WTC11 (cell line): ENCODE measurements at places on chromosomes 3 and 15.

- H3K36me3 ChIP-seq: no peaks in the 10 kb centered on the region; the same call in 1 of the 2 replicates
- H3K4me3 ChIP-seq: no peak overlapping the region
- DNase-seq: no peak
- no peaks in the 10 kb centered on the region; the same call in 1 of the 2 replicates for H3K27me3 ChIP-seq
- no peaks in the 10 kb centered on the region for H3K4me1 ChIP-seq
These were observed 210.2 kb upstream of the LYSMD4 start for GRCh38 chr15:99943466-99943865.

GRCh38 chr15:83424101-83424500, 23.0 kb upstream of the SH3GL3 start:
- no peak for DNase-seq
- no peak overlapping the region for H3K4me3 ChIP-seq
- H3K36me3 ChIP-seq: no peaks in the 10 kb centered on the region
- H3K27me3 ChIP-seq: peaks cover 4% of the 10 kb centered on the region; the same call in 1 of the 2 replicates

DNA sequence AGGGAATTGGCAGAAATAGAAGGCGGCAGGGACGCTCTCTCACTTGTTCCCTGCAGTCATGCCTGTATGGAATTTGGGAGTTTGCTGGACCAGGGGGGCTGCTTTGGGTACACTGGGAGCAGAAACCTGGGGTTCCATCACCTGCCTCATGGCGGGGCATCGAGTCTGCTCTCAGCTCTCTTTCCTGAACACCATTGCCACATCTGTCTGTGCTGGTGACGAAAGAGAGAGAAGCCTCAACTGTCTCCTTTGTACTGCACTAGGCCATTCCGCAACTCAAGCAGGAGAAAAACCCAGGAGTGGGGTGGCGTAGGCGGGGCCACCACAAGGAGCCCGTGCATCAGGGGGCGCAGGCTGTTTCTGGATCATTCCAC, 14.0 kb downstream of the TMEM158 start:
- no peak for DNase-seq
- no peak overlapping the region for H3K27ac ChIP-seq
- peaks cover 2% of the 10 kb centered on the region for H3K27me3 ChIP-seq
- H3K4me1 ChIP-seq: peaks cover 10% of the 10 kb centered on the region
- H3K4me3 ChIP-seq: no peak overlapping the region

- H3K4me3 ChIP-seq: no peak overlapping the region
- no peak overlapping the region for H3K27ac ChIP-seq
- peaks cover 2% of the 10 kb centered on the region; the same call in 1 of the 2 replicates for H3K4me1 ChIP-seq
These were observed 115.2 kb downstream of the DCLK3 start for GRCh38 chr3:36649125-36649524.

DNA sequence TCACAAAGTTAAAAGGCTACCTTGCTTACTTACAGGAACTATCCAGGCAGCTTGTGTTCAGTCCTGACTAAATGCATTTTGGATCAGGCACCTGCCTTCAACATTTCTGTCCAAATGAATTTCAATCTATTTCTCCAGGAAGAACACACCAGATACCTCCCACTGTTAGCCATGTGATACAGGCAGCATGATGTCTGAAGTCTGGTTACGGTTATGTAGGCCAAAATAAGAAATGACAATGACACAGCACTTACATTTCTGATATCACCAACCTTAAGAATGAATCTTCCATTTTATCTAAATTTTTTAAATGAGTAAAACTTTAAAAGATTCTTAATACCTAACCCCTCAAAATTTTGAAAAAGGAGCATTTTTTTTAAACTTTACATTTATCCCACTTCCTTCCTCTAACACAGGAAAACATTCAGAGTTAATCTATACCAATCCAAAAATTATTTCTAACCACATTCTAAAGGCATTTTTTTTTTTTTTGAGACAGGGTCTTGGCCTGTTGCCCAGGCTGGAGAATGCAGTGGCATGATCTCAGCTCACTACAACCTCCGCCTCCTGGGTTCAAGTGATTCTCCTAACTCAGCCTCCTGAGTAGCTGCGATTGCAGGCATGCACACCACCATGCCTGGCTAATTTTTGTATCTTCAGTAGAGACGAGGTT, at the start of gene MAP4:
MAP4 (minus strand) TSS at position 116 of the 673 bp plus-strand sequence. CDS start 17,556 bp downstream, outside the sequence.
- H3K27ac ChIP-seq: peak within 1 kb of the TSS; percentile 95
- DNase-seq: no peak
- H3K4me1 ChIP-seq: peaks cover 55% of the 10 kb centered on the region
- no peak within 1 kb of the TSS for H3K4me3 ChIP-seq
- peaks cover 13% of the 10 kb centered on the region for H3K36me3 ChIP-seq

DNA sequence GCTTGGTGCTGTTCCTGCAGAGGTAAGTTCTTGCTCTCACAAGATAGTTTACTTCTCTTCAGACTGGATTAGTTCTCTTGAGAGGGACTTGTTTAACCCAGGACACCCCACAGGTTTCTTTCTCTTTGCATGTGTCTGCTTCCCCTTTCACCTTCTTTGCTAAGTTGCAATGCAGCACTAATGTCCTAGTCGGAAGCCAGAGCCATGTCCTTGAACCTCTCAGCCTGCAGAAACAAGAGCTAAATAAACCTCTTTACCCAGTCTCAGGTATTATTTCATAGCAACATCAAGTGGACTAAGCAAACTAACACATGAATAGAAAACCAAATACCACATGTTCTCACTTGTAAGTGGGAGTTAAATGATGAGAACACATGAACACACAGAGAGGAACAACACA, 915.2 kb downstream of the NSUN3 start:
- no peak overlapping the region for H3K4me3 ChIP-seq
- H3K4me1 ChIP-seq: no peaks in the 10 kb centered on the region
- no peak overlapping the region for H3K27ac ChIP-seq

- no peak overlapping the region for H3K4me3 ChIP-seq
- no peaks in the 10 kb centered on the region for H3K27me3 ChIP-seq
- no peak for DNase-seq
These were observed 832.9 kb upstream of the NR2F2 start for GRCh38 chr15:95497634-95498033.

- H3K4me3 ChIP-seq: no peak overlapping the region
- peaks cover 15% of the 10 kb centered on the region for H3K36me3 ChIP-seq
- H3K4me1 ChIP-seq: peaks cover 41% of the 10 kb centered on the region
These were observed 149.6 kb downstream of the PDZRN3 start for GRCh38 chr3:73475175-73475574.

GRCh38 chr3:105891101-105891500, 22.3 kb upstream of the CBLB start:
- no peak overlapping the region for H3K27ac ChIP-seq
- H3K4me1 ChIP-seq: 0 out of 2 replicates have a peak, but pooled peaks cover 2% of the 10 kb centered on the region
- H3K27me3 ChIP-seq: no peaks in the 10 kb centered on the region
- H3K36me3 ChIP-seq: no peaks in the 10 kb centered on the region
- H3K4me3 ChIP-seq: no peak overlapping the region

- no peak for DNase-seq
- no peaks in the 10 kb centered on the region for H3K27me3 ChIP-seq
- H3K4me1 ChIP-seq: peaks cover 8% of the 10 kb centered on the region
- H3K36me3 ChIP-seq: no peaks in the 10 kb centered on the region
These were observed 69.5 kb upstream of the MBNL1 start for GRCh38 chr3:152199102-152199840.

DNA sequence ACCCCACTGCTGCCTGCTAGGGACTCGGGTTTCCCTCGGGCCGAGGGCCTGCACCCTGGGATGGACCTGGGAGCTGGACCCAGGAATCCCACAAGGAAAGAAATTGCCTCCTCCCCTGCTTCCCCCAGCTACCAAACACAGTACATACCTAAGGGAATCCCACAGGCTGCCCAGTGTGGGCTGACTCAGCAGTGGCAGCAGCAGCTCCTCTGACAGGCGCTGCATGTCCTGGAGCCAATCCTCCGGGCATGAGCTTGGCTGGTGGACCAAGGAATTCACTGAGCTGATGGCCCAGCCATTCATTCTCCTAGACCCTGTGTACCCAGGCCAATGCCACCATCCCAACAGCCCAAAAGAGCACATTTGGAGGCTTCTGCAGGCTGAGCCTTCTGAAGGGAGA, 9.5 kb upstream of the LTK start:
- H3K27me3 ChIP-seq: no peaks in the 10 kb centered on the region
- peaks cover 37% of the 10 kb centered on the region for H3K36me3 ChIP-seq
- H3K4me3 ChIP-seq: no peak overlapping the region
- no peaks in the 10 kb centered on the region for H3K4me1 ChIP-seq

GRCh38 chr3:111695636-111696117, 100.5 kb upstream of the ZBED2 start:
- H3K4me3 ChIP-seq: no peak overlapping the region
- H3K36me3 ChIP-seq: no peaks in the 10 kb centered on the region
- peaks cover 8% of the 10 kb centered on the region for H3K4me1 ChIP-seq
- H3K27me3 ChIP-seq: no peaks in the 10 kb centered on the region; the same call in 1 of the 2 replicates

- peaks cover 17% of the 10 kb centered on the region for H3K4me1 ChIP-seq
- no peaks in the 10 kb centered on the region for H3K27me3 ChIP-seq
- H3K36me3 ChIP-seq: no peaks in the 10 kb centered on the region
- no peak overlapping the region for H3K4me3 ChIP-seq
- peak; percentile 41 for DNase-seq
- H3K27ac ChIP-seq: no peak overlapping the region
These were observed 489.2 kb downstream of the FGF12 start for GRCh38 chr3:192237992-192238608.

- no peaks in the 10 kb centered on the region for H3K4me1 ChIP-seq
- no peak overlapping the region for H3K27ac ChIP-seq
- no peaks in the 10 kb centered on the region for H3K27me3 ChIP-seq
- H3K4me3 ChIP-seq: no peak overlapping the region
- DNase-seq: no peak
These were observed 41.9 kb upstream of the CCNB2 start for GRCh38 chr15:59063042-59063441.

DNA sequence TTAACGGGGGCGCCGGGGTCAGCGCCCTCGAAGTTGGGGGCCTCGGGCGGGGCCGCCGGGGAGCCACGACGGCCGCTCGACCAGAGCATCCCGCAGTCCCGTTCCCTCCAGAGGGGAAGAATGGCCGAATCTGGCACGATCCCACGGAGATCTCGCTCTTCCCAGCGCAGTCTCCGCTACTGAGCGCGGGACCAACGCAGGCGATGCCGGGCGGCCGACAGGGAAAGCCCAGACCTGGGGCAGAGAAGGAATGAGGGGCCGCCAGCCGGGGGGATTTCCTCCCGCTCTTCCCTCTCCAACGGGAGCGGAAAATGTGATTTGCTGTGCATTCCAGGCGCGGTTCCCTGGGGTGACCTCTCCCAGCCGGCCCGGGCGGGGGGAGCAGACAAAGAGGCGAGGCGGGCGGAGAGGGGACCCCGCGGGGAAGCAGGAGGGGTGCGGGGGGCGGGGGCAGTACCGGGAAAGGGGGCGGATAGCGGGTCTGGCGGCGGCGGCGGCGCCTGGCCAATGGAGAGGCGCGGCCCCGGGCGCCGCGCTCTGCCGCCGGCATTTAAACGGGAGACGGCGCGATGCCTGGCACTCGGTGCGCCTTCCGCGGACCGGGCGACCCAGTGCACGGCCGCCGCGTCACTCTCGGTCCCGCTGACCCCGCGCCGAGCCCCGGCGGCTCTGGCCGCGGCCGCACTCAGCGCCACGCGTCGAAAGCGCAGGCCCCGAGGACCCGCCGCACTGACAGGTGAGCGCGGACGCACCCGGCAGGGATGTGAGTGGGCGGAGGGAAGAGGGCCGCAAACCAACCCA, at the start of gene GREM1:
GREM1 (plus strand) TSS at position 579 of the 801 bp plus-strand sequence. CDS start 12,687 bp downstream, outside the sequence.
- peak within 1 kb of the TSS; percentile 68 for H3K4me3 ChIP-seq
- no peaks in the 10 kb centered on the region for H3K36me3 ChIP-seq
- no peak within 1 kb of the TSS for H3K27ac ChIP-seq
- DNase-seq: peak; percentile 68
- peaks cover 29% of the 10 kb centered on the region for H3K4me1 ChIP-seq

- H3K27me3 ChIP-seq: no peaks in the 10 kb centered on the region
- 0 out of 2 replicates have a peak overlapping the region, but pooled peaks have one; percentile 83 for H3K27ac ChIP-seq
- H3K4me3 ChIP-seq: no peak overlapping the region
- H3K4me1 ChIP-seq: peaks cover 25% of the 10 kb centered on the region
- DNase-seq: no peak
These were observed 35.5 kb upstream of the HACD2 start for GRCh38 chr3:123620343-123620742.

DNA sequence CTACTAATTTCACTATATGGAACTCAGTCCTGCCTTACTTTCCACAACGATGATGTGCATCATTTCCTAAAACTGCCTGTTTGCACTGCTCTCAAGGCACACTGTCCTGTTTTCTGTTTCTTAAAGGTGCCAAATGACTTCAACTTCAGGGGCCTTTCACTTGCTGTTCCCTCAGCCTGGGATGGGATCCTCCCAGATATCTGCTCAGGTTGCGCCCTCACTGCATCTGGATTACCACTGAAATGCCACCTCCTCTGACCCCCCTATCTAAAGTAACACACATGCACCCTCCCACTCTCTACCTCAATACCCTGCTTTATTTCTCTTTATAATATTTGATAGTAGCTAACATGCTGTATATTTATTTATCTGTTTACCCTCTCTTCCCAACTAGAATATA, 123.8 kb upstream of the CMC1 start:
- peaks cover 30% of the 10 kb centered on the region for H3K4me1 ChIP-seq
- DNase-seq: no peak
- H3K36me3 ChIP-seq: peaks cover 14% of the 10 kb centered on the region
- no peaks in the 10 kb centered on the region; the same call in 1 of the 2 replicates for H3K27me3 ChIP-seq
- peak overlapping the region; percentile 46; the same call in 1 of the 2 replicates for H3K4me3 ChIP-seq

- no peaks in the 10 kb centered on the region for H3K36me3 ChIP-seq
- H3K27me3 ChIP-seq: no peaks in the 10 kb centered on the region; the same call in 1 of the 2 replicates
- no peak overlapping the region for H3K27ac ChIP-seq
- peaks cover 10% of the 10 kb centered on the region; the same call in 1 of the 2 replicates for H3K4me1 ChIP-seq
- no peak overlapping the region for H3K4me3 ChIP-seq
- no peak for DNase-seq
These were observed 105.8 kb upstream of the RASGRP1 start for GRCh38 chr15:38670128-38671005.

GRCh38 chr15:65306551-65306950, 2.1 kb downstream of the RNU5B-1 start:
- no peak overlapping the region for H3K27ac ChIP-seq
- no peak overlapping the region for H3K4me3 ChIP-seq
- no peaks in the 10 kb centered on the region for H3K36me3 ChIP-seq

DNA sequence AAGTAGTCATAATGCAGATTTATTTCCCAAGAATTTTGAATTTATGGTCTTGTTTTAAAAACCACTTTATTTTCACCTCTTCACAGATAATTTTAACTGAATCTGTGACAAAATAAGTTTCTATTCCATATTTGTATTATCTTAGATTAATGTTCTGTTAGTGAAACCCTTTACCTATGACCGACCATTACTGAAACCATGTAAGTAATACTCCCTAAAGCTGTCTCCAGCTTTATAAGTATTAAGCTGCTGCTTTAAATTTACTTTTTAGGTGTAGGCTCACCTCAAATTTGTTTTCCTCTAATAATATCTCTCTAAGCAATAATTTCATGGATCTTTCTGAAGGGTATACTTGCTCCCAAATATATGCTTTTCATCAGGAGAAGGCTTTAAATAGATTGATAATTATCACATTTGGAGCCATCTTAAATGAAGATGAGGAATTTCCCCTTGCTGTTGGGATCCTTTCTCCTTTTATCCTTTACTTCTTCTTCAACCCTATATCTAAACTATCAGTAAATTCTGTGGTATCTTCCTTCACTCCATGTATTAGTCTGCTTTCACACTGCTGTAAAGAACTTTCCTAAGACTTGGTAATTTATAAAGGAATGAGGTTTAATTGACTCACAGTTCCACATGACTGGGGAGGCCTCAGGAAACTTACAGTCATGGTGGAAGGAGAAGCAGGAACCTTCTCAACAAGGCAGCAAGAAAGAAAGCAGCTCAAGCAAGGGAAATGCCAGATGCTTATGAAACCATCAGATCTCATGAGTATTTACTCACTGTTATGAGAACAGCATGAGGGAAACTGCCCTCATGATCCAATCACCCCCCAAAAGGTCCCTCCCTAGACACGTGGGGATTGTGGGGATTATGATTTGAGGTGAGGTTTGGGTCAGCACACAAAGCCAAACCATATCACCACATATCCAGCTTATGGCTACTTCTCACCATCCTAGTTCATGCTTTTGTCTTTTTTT, 92.3 kb upstream of the P2RY1 start:
- peaks cover 38% of the 10 kb centered on the region for H3K27me3 ChIP-seq
- no peak overlapping the region for H3K27ac ChIP-seq
- H3K4me1 ChIP-seq: peaks cover 30% of the 10 kb centered on the region
- no peaks in the 10 kb centered on the region for H3K36me3 ChIP-seq
